Muscle of arm (tissue), 14 donors: ENCODE measurements at places on chromosomes 2 and 18.
A peak's percentile ranks its signal among the peaks of the same experiment; 100 is the strongest.

- no peak for DNase-seq
These were observed 102.7 kb downstream of the MYO1B start for GRCh38 chr2:191347881-191348280.

- DNase-seq, result no peak
These were observed 367.6 kb downstream of the EIPR1 start for GRCh38 chr2:3010001-3010400.

- DNase-seq, result no peak
These were observed 108.1 kb downstream of the ARHGEF33 start for GRCh38 chr2:38997781-38998180.

- no peak for DNase-seq
These were observed 64.6 kb upstream of the TAF1B start for GRCh38 chr2:9778471-9779316.

GRCh38 chr2:230899786-230900185, 25.3 kb downstream of the GPR55 start:
- DNase-seq, result no peak

GRCh38 chr18:46705521-46705920, 48.5 kb upstream of the LOXHD1 start:
- no peak for DNase-seq

DNA sequence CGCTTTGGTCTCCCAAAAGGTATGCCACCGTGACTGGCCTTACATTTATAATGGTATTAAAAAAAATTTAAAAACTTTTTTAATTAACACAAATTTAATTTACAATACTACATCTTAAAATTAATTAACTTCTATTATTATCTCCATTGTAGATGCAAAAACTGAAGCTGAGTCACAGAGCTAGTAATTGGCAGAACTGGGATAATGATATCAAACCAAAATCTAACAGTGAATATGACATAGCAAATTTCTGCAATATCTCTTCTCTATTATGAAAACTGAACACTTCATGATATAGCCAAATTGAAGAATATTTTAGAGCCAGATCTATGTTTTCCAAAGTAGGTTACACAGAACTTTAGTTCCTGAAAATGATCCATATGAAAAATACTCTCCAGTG, 66.4 kb upstream of the CHAC2 start:
- DNase-seq, result no peak

- DNase-seq, result no peak
These were observed 129.3 kb upstream of the STON1 start for GRCh38 chr2:48400553-48401164.

DNA sequence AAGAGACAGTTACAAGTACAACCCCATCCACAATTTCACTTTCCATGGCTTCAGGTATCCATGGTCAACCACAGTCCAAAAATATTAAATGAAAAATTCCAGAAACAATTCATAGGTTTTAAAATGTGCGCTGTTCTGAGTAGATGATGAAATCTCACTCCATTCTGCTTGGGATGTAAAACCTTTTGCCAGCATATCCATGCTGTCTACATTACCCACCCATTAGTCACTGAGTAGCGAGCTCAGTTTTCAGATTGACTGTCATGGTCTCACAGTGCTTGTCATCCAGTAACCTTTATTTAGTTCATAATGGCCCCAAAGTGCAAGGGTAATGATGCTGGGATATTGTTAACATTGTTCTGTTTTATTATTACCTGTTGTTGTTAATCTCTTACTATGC, 40.5 kb downstream of the SMAD4 start:
- no peak for DNase-seq

DNA sequence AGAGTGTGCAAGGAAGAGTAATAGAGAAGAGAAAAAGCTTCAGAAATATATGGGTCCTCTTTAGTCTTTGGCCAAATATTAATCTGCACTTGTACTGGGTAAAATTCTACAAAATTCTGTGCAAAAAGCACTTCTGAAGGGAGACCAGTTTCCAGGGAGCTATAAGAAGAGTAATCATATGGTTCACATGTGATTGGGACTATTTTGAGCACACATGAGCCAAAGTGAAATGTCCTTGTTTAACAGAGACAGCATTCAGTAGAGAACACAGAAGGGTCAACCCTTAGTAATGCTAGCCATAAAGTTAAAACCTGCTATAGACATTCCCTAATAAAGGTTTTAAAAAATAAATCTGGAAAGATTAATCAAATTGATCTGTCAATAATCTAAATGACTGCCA, 49.3 kb upstream of the ACVR1C start:
- no peak for DNase-seq

DNA sequence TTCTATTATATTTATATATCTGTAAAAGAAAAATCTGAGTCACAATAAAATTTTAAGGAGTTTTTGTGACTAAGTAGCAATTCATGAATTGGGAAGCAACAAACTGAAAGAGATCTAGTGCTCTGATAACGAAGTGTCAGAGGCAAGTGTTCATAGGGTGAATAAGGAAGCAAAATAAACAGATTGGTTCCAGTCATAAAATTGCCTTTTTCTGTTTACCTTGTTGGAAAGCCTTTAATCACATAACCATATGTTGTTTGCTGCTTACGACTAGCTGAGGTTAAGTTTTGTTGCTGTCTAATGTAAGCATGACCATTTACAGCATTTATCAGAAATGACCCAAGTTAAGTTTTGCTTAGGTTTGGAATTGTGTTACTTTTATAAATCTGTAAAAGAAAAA, 358.9 kb downstream of the ARL6IP6 start:
- no peak for DNase-seq

GRCh38 chr2:53378791-53379190, 388.8 kb upstream of the CHAC2 start:
- no peak for DNase-seq

DNA sequence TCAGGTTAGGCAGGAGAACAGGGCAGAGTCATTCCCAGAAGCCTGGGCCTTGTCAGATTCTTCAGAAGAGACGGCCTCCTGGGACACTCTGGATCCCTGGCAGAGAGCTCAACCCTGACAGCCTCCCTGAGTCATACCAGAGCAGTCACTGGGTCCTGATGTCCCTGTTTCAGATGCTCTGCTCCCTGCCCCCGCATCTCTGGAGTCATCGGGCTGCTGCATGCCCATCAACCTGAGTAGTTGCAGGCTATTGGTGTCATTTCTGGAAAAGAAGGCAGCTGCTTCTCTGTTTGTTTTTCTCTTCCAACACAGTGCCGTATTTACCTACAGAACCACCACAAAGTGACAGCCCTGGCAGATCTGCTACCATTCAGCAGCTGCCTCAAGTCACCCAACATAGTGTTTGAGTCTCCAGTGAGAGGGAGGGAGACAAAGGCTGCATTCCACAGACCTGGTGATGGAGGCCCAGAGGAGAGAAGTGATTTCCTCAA, 145.1 kb downstream of the B3GNT2 start:
- no peak for DNase-seq

DNA sequence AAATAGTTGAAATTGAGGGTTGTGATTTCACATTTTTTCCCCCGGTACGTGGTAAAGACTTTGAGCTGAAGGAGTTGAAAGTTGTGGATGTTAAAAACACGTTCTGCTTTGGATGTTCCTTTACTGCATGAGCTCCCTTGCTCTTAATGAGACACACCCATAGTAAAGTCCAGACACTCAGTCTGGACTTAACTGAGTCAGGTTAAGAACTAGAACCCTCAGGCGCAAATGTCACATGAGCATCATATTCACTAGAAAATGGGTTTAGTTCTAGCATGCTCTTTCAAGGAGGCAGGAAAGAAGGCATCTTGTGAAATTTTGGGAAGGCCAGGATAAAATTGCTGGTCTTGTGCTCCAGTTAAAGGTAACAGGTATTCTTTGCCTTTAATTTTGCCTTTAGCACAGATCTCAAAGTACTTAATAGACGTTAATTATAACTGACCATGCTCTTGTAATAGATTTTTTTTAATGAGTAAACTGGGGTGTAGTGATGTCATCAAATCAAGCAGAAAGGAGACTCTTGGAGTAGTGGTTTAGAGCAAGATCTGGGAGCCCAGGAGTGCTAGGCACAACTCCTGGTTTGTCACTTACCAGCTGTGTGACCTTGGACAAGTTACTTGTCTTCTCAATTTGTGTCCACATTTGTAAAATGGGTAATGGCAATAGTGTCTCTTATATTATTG, 20.6 kb downstream of the ITGA6 start:
- no peak for DNase-seq

DNA sequence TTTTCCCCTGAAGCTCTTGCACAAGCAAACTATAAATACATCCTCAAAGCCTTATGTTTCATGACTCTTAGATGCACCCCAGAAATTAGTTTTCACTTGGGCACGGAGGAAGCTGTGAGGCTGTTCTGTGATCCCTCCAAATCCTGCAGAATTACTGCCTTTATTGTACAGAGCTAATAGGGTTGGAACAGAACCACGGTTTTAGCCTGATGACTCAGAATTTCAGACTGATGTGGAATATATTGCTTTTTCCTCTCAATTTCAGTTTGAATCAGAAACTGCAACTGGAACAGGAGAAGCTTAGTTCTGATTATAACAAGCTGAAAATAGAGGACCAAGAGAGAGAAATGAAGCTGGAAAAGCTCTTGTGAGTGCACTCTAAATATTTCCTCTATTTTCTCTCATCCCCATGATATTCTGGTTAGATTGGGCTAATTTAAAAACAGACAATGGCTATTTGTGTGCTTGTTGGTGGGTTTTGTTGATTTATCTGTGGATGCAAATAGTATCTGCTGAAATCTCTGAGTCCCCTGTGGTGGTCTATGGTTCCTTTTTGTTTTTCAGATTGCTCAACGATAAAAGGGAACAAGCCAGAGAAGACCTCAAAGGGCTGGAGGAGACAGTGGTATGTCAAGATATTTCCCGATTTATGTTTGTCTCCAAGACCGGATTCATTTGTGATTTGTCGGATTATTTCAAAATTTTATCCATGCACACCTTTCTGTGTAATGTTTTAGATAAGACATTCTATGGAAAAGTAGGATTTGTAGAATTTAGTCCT, 38.2 kb upstream of the LYPD6B start:
- no peak for DNase-seq

GRCh38 chr18:32511147-32511546, 40.5 kb upstream of the GAREM1 start:
- no peak for DNase-seq

DNA sequence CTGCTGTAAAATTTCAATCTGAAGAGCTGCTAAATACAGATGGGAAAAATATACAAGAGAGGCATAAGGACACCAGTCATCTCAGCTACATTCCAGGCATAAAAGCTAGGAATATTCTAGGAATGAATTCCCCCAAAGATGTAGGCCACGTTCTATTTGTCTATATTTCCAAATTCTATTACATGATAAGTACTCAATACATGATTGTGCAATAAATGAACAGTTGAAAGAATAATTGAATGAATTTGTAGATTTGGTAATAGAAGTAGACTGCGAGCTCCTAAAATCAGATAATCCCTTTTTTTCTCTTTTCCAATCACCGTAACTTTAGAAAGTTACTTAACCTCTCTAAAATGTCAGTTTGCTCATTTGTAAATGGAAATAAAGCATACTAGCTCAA, 48.5 kb upstream of the KCNH7 start:
- DNase-seq, result no peak

- DNase-seq, result no peak
These were observed 2.1 kb downstream of the LIPG start for GRCh38 chr18:49563701-49564517.

DNA sequence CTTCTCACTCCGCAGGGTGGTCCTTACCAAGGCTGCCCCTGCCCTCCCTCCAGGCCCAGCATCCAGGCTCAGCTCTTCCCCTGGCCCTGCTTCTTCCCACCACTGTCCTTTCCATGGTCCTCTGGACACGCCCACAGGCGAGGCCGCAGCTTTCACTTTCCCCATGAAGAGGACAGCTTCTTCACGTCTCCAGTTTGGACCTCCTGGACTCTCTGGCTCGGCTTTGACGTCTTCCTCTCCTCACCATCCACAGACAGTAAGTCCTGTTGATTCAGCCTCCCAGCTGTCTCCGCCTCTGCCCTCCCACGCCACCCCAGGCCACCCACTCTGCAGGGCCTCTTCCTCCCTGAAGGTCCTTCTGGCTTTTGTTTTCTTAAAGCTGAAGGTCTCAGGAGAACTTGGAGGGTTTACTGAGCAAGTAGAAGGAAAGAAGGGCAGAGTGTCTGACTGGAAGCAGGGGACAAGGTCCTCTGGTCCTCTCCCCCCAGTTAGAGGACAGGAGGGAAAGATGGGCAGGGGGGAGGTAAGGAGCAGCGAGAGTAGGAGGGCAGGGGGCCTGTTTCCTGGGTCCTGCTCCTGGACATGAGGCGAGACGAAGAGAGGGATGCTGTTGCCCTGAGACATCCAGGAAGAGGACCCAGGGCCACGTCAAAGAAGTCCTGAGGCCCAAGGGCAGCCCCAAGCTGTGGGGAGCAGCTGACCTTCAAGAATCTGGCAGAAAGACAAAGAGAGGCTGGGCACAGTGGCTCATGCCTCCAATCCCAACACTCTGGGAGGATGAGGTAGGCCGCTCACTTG, 24.7 kb upstream of the NMUR1 start:
- DNase-seq, result peak; percentile 38

GRCh38 chr2:42835577-42836371, 43.4 kb upstream of the HAAO start:
- DNase-seq, result no peak

GRCh38 chr2:225502971-225503370, 103.5 kb downstream of the NYAP2 start:
- DNase-seq, result no peak

DNA sequence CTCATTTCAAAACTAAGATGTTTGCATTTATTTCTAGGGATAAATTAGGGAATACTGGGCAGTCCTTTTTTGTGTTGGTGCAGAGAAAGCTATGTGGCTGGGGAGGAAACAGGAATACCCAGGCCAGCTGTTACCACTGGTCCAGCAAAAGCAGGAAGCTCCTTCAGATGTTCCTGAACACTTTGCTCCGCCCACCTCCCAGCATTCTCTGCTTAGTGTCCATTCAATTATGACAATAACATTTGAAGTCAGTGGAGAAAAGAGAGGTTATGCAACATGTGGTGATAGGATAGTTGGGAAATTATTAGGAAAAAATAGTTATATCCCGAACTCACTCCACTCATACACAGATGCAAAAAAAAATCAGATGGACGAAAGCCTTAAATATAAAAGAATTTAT, 22.1 kb upstream of the ARPC2 start:
- no peak for DNase-seq

- peak; percentile 15 for DNase-seq
These were observed 20.5 kb upstream of the KIF3C start for GRCh38 chr2:26002632-26003310.

DNA sequence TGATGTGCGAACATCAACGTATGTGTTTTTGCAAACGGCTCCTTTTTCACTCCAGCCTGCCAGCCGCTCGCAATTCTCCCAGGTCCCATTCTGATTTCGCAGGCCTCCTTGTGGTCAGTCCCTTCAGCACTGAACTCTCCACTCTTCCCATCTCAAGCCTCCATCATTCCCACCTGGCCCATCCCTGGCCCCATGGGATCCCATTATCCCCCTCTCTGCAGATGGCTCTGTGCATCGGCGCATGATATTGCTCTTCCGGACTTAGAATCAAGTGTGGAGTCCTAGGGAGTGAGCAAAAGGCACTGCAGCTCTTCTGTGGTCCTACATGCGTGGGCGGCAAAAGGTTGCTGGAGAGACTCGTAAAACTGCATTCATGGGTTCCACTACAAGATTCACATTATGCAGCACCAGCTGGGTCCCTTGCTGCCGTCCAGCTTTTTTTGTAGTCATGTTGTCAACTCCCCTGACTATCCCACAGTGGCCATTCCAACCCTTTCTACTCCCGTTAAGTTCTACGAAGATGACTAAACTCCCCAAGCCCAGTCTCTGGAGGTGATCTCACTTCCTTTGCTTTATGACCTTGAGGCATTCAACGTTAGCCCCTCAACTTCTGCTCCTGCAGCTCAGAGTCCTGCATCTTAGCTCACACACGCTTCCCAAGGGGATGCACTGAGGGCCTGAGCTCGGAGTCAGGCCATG, 125.3 kb upstream of the NRP2 start:
- DNase-seq, result no peak
